ENCODE measurements at places on chromosomes 16 and 17.

DNA sequence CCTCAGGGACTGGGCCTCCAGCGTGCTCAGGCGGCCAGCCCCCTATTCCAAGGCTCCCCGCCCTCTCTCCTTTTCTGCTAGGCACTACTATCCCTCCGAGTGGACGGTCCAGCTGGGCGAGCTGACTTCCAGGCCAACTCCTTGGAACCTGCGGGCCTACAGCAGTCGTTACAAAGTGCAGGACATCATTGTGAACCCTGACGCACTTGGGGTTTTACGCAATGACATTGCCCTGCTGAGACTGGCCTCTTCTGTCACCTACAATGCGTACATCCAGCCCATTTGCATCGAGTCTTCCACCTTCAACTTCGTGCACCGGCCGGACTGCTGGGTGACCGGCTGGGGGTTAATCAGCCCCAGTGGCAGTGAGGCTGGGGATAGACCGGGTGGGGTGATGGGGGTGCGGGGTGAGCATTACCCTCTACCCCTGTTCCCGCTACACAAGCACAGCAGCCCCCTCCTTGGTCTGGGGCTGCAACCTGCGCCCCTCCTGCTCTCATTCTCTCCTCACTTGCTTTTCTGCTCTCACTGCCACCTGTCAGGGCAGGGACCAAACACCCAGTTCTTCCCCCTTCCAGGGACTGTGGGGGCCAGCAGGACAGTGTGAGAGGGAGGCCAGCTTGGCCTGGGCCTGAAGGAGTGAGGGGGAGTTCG is 1.1 kb downstream of the PRSS41 start:
- DNase-seq = no peak

- DNase-seq = no peak
Measured at GRCh38 chr16:81292936-81293335, 21.8 kb upstream of the GAN start.

DNA sequence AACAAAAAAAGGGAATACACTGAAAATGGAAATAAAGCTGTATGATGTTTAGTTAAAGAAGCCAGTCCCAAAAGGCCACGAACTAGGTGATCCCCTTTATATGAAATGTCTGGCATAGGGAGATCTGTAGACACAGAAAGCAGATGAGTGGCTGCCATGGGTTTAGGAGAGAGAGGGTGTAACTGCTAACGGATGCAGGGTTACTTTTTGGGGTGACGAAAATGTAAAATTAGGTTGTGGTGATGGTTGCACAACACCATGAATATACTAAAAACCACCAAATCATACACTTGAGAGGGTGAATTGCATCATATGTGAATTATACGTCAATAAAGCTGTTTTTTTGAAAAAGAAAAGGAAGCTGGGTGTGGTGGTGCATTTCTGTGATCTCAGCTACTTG is 99.6 kb downstream of the ADCY9 start:
- no peak for DNase-seq

- no peak for DNase-seq
Measured at GRCh38 chr17:74413491-74413890, 18.4 kb upstream of the GPRC5C start.

Data from T-helper 22 cell (primary cell).